ENCODE measurements at places on chromosomes 5 and 9.

DNA sequence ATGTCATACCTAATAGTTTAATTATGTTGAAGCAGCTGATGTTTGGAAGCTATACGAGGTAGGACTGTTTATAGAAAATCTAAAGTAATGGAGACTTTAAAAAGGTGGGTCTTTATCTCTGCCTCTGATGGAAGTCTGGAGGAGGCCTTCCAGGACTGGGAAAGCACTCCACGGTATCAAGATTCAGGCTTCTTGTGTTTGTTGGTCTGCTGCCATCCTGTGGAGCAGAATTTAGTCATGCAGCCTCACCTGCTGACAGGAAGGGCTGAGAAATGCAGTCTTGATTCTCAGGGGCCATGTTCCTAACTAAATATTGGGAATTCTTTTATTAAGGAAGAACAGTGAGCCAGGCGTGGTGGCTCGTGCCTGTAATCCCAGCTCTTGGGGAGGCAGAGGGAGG, 15.9 kb downstream of the SPDL1 start:
- no peak for DNase-seq

- no peak for DNase-seq
Measured at GRCh38 chr5:58197875-58198274, 262.0 kb downstream of the PLK2 start.

DNA sequence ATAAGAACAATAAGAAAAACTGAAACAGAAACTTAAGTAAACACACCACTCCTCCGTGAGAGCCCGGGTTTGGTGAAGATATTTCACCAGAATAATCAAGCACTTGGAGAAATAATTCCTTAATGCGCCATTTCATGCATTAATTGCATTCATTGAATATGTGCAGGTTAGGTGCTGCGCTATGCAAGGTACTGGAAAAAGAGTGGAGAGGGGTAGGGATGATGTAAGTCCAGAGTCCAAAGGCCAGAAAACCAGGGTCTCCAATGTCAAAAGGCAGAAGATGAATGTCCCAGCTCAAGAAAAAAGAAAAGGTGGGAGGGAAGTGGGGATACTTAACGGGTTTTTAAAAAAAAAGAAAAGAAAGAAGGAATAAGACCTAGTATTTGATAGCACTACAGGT, 669 bp upstream of the ZFP37 start:
- DNase-seq, result no peak

GRCh38 chr9:136695955-136696354, 8.7 kb upstream of the AGPAT2 start:
- DNase-seq, result no peak

DNA sequence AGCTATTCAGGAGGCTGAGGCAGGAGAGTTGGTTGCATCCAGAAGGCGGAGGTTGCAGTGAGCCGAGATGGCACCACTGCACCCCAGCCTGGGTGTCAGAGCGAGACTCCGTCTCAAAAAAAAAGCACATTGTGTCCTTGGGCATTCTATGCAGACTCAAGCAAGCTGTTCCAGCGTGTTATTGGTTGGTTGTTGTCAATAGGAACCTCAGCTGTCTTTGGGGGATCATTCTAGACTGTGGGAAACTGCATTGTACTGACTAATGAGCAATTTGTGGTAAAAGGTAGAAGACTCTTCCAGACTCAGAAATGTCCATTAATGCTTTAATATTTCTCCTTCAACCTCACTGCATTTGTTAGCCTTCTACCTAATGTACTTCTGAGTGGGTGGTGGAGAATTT, 379.5 kb upstream of the GRAMD2B start:
- no peak for DNase-seq

GRCh38 chr9:88590558-88591146, 55.7 kb downstream of the NXNL2 start:
- DNase-seq, result no peak

GRCh38 chr9:132238992-132239391, 77.1 kb downstream of the NTNG2 start:
- DNase-seq, result no peak

DNA sequence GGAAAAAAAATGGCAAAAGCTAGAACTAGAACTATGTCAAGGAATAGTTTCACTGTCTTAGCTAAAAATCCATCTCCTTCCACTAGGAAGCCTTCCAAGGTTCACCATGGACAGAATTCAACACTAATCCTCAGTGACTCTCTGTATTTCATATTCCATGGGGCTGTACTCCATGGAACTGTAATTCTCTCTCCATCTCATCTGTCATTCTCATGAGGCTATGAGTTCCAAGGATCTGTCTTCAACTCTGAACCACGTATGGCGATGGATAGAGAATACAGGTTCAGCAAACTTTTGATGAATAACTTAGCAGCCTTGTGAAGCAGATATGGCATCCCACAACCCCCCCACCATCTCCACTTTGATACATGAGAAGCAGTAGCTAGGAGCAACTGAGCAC, 184.0 kb downstream of the SPOCK1 start:
- DNase-seq, result no peak

Data from activated gamma-delta T cell treated with Interleukin-2 at 50 U/mL for 16 hours (primary cell).